HFF-Myc (cell line): ENCODE measurements at places on chromosomes 6 and 20.

- DNase-seq: no peak
Observed at GRCh38 chr6:159430323-159430722, 261.1 kb downstream of the FNDC1 start.

- no peak for DNase-seq
Observed at GRCh38 chr6:75446241-75446880, 47.2 kb downstream of the FILIP1 start.

- no peak for DNase-seq
Observed at GRCh38 chr6:142698751-142699150, 246.2 kb downstream of the HIVEP2 start.

DNA sequence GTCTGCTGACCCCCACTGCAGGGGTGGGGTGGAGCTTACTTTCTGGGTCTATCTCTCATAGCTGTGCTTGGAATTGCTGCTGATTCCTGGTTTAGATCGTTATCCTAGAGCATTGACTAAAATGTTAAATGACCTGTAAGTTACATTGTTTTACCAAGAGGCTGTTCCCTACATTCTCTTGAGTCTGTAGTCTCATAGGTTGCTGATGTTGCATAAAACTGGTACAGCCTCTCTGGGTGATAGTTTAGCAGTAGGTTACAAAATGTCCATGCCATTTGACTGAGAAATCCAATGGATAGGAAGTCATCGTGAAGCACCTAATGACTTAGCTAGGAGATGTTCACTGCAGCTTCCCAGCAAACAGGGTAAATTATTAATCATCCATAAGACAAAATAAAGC, 62.4 kb downstream of the TPD52L1 start:
- DNase-seq: no peak

- no peak for DNase-seq
Observed at GRCh38 chr6:16132909-16133308, 4.0 kb downstream of the MYLIP start.
